ENCODE measurements at places on chromosomes 3 and 15.

GRCh38 chr15:98725874-98726273 lies 77.5 kb downstream of the IGF1R start:
- DNase-seq = no peak

DNA sequence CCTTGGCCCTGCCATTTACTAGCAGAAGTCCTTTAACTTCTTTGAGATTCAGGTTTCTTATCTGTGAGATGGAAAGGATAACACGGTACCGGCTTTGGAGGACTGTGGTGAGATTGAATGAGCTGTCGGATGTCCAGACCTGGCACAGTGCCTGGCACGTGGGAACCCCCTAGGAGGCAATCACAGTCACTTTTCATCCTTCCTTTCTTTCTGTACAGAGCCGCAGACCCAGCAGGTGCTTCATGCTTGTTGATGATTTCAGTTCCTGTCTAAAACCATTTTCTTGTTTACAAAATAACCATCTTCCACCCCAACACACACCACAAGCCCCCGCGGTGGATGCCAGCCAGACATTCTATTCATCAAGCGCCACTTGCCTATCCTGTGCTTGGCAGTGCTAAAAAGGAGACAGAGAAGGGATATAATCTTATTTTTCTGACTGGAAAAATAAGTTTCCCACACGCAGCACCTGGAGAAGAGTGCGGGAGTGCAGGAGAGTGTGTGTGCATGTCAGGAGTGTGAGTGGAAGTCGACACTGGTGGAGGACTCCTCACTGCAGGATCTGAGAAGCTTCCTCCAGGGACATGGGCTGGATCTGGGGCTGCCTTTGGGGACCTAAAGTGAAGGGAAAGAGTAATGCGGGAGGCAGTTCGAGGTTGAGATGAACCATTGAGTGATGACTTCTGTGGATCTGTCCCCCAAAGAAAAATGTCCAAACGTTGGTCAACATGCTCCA lies 85.7 kb downstream of the ST6GAL1 start:
- DNase-seq = no peak

- DNase-seq = no peak
Measured at GRCh38 chr3:33179132-33179531, 39.5 kb downstream of the SUSD5 start.

DNA sequence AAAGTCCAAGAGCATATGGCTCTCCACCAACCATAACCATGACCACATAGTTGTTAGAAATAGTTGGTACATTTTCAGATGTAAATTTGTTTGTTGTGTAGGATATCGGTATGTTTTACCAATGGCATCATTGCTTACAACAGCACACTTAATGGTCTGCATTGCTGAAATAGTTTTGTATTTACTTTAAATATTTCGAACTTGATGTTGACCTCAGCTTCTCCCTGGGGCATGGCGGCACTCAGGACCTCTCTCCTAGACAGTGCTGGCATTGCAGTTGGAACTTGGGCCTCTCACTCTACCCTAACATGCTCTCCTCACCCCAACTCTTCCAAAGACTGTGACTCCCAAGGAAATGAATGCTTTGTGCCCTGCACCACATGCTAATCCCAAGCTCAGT lies 5.0 kb downstream of the SLC22A13 start:
- no peak for DNase-seq

DNA sequence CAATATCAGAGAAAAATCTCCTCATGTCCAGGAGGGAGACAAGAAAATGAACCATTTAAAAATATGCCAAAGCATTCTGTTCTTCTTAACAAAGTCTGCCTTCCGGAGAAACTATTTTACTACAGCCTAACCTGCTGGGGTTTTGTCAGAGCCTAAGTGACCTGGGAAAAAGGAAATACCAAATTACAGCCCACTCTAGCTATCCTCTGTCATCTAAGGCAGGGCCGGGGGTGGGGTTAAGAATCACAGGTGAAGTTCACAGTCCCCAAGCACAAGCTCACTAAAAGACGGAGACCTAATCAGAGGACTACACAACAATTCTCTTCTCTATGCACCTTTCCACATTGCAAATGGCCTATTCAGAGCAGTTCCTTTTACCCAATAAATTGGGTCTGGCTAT lies 116.6 kb downstream of the TRIM42 start:
- no peak for DNase-seq

DNA sequence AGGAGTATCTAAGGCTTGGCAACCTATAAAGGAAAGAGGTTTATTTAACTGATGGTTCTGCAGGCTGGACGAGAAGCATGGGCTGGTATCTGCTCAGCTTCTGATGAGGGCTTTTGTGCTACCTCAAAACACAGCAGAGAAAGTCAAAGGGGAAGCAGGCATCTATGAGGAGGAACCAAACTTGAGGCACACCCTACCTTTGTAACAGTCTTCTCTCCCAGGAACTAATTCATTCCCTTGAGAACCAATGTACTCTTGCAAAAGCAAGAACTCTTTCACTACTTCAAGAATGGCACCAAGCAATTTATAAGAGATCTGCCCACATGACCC lies 109.0 kb downstream of the CGGBP1 start:
- DNase-seq = no peak

GRCh38 chr15:41231422-41232226 lies 556 bp downstream of the CHP1 start:
- DNase-seq = no peak

DNA sequence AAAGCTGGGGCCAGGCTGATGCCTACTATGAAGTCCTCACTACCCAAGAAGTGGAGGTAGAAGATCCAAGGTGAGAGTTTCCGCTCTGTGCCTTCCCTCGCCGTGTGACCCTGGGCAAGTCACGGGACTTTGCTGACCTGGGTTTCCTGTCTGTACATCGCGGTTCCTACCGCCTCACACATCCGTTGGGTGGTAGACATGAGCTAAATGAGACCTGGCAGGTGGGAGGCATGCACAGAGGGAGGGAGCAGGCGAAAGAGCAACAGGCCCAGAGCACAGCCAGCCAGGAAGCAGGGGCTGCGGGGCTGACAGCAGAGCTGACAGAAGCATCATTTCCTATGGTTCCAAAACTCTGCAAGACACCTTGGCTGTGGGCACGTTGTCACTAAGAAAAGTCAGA lies 157.3 kb upstream of the BHLHE40 start:
- DNase-seq = no peak

DNA sequence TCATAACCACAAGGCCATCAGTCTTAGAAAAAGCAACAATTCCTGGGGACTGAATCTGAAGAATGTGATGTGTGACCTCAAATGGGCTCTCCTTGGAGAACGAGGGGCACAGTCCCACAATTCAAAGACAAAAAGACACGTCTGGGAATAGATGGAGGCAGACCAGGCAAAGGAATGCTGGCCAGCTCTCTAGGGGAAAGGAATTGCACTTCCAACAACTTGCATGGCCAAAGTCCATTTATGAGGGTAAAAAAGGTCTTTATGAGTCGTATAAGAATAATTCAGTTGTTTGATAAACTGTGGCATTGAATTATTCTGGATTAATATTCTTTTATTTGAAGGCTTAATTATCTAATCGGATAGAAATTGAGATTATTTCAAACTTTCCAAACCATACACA lies 180.5 kb upstream of the FEZF2 start:
- no peak for DNase-seq

- no peak for DNase-seq
Measured at GRCh38 chr3:164465172-164465571, 613.1 kb downstream of the SI start.

DNA sequence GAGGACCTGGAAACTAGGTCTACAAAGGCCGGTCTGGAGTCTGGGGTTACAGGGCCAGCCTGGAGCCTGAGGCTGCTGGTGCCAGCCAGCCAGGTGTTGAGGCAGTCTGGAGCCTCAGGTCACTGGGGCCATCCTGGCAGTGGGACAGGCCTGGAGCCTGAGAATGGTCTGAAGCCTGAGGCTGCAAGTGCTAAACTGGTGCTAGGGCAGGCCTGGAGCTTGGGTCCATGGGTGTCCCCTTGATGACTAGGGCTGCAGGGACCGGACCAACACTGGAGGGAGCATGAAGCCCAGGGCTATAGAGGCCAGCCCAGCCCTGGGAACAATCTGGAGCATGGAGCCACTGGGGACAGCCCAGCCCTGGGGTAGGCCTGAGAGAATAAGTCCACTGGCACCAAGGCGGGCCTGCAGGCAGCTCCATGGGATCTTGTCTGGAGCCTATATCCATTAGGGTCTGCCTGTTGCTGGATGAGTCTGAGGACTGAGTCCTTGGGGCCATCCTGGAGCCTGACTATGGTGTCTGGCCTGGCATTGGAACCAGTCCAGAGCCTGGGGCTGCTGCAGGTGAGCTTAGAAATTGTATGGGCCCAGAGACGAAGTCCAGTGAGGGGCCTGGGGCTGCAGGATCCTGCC lies 101.9 kb downstream of the GLDN start:
- no peak for DNase-seq

- no peak for DNase-seq
Measured at GRCh38 chr3:166425900-166426611, 588.8 kb upstream of the BCHE start.

DNA sequence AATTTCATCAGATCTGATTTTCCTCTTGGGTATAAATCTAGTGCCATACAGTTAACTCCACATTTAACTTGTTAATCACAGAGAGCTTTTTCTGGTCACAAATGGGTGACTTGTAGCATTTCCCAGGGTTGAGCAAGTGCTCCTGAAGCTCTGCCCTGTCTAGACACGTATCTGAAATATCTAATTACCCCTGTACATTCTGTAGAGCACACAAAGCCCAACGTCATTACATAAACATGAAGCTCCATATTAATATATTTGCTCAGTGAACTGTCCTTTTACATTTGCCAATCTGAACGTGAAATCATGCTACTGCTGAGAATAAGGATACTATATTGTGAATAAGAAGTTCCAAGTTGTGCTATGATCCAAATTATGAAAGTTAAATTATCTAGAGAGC lies 49.0 kb downstream of the THBS1 start:
- no peak for DNase-seq

DNA sequence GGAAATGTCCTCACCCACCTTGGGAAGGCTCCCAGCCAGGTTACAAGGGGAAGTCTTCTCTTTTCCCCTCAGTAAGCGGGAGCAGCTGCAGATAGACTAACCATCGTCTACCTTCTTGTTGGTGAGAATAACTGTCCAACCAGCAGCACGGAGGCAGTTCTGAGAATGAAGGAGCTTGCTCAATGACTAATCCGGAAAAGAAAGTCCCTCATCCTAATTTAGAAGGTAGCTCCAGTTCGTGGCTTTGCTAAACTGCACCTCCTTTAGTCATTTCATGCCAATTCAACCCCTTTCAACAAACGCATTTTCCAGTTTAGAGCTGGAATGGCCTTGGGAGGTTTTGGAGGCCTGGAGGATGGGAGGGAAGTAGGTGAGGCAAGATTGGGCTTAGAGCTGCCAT lies 527.4 kb upstream of the PROK2 start:
- no peak for DNase-seq

- no peak for DNase-seq
Measured at GRCh38 chr3:195445885-195446284, 3.1 kb upstream of the ACAP2 start.

DNA sequence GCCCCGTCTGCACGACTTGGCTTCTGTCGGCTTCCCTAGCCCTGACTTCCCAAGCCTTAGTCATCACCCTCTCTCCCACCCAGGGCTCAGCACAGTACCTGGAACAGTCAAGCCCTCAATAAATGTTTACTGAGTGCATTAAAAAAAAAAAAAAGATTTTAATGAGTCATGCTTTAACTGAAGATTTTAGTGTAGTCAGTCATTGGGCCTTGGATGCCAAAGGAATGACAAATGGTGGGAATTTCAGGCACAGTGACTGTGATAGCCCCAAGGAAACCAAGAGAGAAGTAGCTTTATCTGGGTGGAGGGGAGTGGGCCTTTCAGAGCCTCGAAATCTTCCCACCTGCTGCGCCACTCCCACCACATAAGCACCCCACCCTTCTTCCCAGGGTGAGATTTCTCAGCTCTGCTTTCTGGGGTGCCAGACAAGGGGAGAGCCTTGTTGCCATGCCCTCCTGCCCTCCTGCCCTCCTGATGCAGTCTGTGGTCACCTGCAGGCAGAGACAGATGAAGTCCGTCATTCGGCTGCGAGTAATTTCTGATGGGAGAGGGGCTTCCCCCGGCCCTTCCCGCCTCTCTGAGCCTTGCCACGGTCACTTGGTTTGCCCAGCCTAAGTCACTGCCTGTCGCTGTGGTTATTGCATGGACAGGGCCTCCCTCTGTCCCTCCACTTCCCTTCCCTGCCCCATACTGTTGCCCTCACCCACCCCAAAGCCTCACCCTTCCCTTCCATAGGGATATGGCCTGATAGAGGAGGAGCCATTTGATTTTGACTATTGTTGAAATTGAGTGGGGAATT lies 41.8 kb downstream of the SMAD3 start:
- DNase-seq = no peak

DNA sequence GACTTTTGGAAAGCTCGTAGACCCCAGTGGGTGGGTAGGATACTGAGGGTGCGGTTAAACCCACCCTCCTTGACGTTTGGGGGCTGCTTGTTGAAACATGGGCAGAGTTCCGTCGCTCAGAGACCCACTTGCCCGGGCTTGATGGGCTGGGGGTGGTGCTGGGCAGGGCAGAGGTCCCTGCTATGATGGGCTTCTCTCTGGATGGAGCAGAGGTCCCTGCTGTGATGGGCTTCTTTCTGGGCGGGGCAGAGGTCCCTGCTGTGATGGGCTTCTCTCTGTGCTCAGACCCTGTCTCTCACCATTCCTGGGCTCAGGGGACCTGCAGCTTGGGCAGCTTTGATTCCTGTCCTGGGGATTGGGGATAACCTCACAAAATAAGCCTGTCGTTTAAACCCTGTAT lies 45.2 kb downstream of the FBLN2 start:
- DNase-seq = no peak

DNA sequence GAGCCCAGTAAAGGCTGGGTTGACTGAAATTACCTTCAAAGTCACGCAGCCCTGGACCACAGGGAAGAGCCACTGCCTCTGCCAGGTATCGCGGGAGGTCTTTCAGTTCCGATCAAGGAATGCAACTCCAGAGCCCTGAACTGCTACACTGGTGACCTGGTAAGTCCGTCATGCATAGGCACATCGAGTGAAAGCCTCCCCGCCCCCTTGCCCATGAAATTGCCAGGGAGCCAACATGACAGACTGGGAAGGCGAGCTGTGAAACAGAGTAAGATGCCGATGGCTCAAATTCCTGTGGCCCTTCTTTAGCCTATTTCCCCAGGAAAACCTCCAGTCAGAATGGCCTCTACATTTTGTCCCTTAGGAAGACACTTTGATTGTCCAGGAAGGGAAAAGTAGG lies 2.3 kb upstream of the GP5 start:
- no peak for DNase-seq

GRCh38 chr3:193865896-193866480 lies 270.0 kb upstream of the HES1 start:
- DNase-seq = no peak

DNA sequence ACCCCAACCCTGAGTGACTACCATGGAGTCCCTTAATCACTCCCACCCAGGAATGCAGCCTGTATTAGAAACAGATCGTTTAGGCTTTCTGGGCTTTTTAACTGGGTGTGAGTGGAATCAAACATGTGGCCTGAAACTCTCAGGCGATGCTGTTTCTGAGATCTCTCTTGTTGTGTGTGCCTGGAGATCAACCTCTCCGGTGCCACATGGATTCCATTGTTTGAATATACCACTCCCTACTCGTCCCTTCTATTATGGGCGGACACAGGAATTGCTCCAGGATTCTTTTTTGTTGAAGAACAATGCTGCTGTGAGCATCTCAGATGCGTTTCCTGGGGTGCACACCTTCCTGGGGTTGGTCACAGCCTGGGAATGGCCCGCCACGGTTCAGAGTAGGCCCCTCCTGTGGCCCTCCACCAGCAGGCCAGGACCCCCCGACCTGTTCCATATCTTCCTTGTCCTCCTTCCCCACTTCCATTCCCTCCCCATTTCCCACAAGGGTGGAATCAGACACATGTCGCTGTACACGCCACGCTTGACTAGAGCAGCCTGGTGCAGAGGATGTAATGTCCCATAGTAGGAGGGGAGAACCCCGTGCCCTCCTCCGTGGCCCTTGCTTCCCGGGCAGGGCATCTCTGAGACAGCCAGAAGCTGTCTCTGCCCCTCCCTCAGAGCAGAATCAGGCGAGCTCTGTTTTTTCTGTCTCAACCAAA lies 36.4 kb upstream of the PRR23E start:
- DNase-seq = no peak

All from femur (tissue), 1 donor.